ENCODE measurements at places on chromosomes 13 and 19. TPM values are rescaled to one million over a fixed set of nuclear protein-coding genes. Genes with fewer than 3 reads are reported as not detected.
A peak's percentile ranks its signal among the peaks of the same experiment; 100 is the strongest.

CHERP gene
- 25.4 TPM for total RNA-seq

PRTN3 gene
- not detected for total RNA-seq

ZNF567 gene
- 3.8 TPM for total RNA-seq

OR7D2 gene
- 0.21 TPM for total RNA-seq

SIGLEC11 gene
- 1.3 TPM for total RNA-seq

COX7A1 gene
- 1,384 TPM for total RNA-seq

DOCK6 gene
- 37.5 TPM for total RNA-seq

DMKN gene
- 7.5 TPM for total RNA-seq

ZNF578 gene
- 2.2 TPM for total RNA-seq

UBE2L5 gene
- total RNA-seq: not detected

DNA sequence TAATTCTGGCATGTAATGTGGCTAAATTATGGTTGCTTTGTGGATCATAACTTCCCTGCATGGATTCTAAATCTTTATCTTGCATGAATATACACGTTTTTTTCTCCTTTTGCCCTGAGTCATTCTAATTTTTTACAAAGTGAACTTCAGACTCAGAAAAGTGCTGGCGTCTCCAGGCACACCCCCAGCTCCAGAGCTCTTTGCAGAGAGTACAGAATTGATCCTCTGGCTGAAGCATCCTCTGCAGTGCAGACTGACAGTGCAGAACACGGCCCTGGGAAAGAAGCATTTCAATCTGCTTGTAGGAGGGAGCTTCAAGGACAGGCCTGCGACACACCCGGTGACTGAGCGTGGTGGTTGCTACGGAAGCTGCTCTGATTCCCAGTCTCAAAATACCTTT, 228.1 kb downstream of the FGF9 start:
- no peak for DNase-seq

DNA sequence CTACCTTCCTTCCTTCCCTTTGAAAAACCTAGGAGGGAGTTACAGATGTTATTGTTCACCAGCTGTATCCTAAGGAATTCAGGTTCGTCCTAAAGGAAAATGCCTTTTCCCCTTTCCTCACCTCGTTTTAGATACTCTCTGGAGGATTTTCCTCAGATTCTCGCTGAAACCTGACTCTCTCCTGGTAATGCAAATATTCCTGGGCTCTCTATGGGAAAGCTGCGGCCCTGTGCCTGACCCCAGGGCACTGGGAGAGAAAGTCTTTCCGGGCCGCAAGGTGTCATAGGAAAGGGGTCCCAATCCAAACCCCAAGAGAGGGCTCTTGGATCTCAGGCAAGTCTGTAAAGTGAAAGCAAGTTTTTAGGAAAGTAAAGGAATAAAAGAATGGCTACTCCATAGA, 13.1 kb upstream of the OR1M1 start:
- DNase-seq: no peak

- no peak for DNase-seq
Observed at GRCh38 chr19:5693195-5694166, 3.4 kb downstream of the RPL36 start.

GRCh38 chr13:73751290-73751689, 382.9 kb downstream of the KLF12 start:
- no peak for DNase-seq

- peak; percentile 98 for DNase-seq
Observed at GRCh38 chr19:56838909-56839651, 1.4 kb downstream of the PEG3 start.

GRCh38 chr13:113528813-113529180, 38.3 kb upstream of the DCUN1D2 start:
- DNase-seq: no peak

- no peak for DNase-seq
Observed at GRCh38 chr13:105612541-105612940, 922.9 kb downstream of the EFNB2 start.

GRCh38 chr19:55535173-55535964, 1.6 kb downstream of the SBK2 start:
- no peak for DNase-seq

- no peak for DNase-seq
Observed at GRCh38 chr13:81957121-81957520, 1616.2 kb upstream of the SPRY2 start.

DNA sequence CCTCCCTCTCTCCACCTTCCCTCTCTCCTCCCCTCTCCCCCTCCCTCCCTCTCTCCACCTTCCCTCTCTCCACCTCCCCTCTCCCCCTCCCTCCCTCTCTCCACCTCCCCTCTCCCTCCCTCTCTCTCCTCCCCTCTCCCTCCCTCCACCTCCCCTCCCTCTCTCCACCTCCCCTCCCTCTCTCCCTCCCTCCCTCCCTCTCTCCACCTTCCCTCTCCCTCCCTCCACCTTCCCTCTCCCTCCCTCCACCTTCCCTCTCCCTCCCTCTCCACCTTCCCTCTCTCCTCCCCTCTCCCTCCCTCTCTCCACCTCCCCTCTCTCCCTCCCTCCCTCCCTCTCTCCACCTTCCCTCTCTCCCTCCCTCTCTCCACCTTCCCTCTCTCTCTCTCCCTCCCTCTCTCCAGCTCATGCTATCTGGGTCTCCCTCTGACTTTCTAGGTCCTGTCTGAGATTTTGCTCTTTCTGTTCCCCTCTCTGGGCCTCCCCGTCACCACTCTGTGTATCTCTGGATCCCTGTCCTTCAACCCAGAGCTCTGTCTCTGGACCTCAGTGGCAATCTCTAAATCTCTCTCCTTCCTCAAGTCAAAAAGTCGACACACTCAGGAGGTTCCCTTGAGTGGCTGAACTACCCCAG, 3.5 kb upstream of the CNOT3 start:
- no peak for DNase-seq

DNA sequence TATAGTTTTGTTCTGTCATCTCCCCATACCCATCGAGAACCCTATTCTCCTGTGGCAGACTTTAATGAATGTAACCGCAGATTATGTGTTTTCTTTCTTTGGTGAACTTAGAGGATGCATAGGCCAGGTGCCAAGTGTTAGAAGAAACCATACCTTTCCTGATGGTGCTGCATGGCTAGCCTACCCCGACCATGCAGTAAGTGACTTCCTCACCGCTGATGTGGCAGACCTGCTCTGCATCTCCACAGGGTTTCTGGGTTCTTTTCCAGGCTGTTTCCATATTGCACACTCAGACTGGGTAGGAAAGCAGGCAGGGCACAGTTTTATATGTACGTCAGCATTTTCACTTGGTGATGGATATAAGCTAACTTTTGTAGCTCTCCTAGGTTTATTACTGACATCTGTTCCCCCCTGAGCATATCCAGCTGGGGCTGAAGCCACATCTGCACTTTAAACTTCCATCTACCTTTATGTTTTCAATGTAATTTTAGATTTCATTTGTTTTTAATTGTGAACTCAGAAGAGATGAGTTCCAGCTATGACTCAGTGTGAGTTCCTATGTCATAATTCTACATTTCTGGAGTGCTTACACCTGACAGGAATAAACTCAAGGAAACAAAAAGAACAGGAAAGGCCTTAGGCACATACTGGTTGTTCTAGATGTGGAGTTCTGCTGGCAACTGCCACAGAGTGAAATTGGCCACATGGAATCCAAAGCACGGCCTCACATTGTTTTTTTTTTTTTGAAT, 42.3 kb downstream of the LRCH1 start:
- DNase-seq: no peak

- no peak for DNase-seq
Observed at GRCh38 chr13:98216711-98217285, 39.7 kb upstream of the RNF113B start.

DNA sequence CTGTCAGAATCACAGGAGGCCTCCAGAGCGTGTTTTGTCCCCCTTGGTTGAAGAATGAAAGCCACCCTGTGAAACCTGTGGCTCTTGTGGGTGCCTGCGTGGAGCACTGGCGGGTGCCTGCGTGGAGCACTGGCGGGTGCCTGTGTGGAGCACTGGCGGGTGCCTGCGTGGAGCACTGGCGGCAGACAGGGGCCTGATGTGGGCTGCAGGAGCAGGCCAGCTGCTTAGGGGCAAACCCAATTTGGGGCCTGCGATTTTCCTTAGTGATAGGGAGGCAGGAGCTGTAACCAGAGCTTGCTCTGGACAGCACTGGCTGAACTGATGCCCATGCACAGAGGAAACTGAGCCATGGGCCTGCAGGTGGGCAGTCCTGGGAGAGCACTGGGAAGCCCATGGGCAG, 24.3 kb downstream of the ARHGEF7 start:
- no peak for DNase-seq

DNA sequence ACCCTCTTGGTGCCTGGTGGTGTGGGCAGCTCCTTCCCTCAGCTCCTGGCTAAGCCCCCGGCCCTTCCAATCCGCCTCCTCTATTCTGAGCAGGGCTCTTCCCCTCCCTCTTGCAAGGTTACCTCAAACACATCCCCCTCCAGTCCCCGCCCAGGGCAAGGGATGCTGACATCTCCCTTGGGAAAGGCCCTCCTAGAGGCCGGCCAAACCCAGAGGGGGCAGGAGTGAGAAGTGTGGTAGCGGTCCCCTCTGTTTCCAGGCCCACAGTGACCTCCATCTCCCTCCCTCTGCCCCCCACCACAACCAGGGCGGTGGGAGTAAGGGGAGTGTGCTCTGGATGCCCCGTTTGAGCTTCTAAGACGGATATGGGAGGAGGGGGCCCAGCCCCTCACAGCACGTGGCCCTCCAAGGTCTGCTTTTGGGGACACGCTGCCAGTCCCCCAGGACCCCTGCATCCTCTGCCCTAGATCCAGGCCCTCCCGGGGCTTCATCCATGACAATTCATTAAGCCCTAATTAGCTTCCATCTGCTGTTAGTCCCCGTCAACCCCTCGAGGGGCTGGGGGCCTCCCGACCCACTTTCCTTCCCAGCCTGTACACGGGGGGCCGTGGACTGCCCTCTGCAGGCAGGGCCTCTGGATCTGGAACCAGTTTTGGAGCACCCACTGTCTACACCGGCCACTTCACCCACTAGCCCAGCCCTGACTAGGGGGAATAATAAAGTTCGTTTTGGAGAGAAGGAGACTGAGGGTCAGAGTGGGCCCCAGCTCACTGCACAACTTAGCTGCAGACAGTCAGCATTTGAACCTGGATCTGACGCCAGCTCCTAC, 2.3 kb downstream of the LINGO3 start:
- no peak for DNase-seq

DNA sequence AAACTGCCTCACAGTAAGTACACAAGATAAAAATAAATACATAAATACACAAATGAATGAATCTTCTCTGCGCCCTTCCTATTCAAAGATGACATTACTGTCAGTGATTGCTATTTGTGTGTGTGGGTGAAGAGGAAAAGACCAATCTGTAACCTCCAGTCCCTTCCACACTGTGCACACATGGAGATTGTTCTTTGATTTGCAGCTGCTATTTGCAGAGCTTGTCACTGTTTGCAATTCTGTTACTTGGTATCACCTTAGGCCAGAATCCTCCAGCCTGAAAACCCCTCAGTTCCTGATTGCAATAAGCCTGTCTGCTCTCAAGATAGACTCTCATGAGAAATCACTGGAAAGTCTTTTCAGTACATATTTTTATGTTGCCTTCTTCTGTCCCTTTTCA, 1314.9 kb downstream of the PCDH9 start:
- no peak for DNase-seq

DNA sequence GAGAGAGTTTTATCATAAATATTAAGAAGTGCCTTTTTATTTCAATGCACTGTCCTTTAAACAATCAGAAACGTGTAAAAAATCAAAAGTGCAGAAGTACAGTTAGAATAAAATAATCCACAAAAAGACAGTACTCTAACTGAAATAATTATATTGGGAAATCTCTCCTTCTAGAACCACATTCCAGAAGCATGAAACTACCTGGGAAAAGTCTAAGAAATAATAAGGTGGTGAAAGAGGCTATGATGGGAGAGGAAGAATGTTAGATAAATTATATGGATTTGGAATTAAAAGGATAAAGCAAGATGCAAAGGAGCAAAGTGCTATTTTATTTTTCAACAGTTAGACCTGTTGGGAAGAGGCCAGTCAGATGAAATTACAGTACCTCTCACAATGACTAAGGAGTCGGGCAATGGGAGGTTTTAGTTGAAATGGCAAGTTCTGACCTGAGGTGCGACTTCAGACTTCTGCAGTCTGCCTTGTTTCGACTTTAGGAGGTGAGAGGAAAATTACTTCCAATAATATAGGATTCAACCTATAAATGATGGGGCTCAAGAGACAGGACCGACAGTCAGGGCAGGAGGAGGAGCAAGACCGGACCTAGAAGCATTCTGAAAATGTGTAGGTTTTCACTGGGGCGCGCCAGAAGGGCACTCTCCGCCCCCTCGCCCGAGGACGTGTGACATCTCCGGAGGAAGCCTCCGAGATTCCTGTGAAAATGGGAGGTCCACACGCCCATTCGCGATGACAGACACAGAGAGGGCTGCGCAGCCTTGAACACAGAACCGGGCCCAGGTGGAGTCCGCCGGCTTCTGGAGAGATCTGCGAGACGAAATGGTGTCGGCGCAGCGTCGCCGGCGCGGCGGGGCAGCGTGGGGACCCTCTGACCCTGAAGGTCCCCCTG, 717 bp downstream of the SPRYD7 start:
- peak; percentile 51 for DNase-seq

- DNase-seq: no peak
Observed at GRCh38 chr13:27607125-27607524, 13.2 kb downstream of the LNX2 start.

GRCh38 chr13:85525411-85525810, 273.8 kb downstream of the SLITRK6 start:
- DNase-seq: no peak

DNA sequence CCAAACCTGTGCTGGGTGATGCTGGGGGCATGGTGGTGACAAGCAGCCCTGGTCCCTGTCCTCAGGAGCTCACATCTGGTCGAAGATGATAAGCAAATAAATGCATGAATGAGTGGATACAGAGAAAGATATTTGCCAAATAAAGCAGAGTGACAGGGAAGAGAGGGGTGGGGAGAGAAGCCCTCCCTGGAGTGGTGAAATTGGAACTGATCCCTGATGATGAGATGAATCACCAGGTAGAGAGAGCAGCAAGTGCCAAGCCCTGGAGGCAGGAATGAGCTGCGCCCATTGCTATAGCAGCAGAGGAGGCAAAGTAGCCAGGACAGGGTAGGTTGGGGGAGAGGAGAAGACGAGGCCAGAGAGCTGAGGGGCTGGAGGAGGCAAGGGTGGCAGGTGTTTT, 13.7 kb downstream of the FXYD5 start:
- DNase-seq: no peak

GRCh38 chr19:2690856-2691255, 11.6 kb downstream of the GNG7 start:
- no peak for DNase-seq

DNA sequence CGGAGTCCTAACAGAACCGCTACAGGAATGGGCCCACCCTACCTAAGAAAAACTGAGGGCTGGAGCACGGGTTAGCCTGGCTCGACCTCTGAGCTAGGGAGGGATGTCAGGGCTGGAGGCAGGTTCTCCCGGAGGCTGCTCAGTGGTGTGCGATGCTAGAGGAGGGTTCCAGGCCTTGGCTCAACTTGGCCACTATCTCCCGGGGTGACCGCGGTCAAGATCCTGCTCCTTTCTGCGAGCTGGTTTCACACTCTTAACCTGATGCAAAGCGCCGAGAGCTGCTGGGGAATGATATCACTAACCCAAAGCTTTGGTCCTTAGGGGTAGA, 301 bp downstream of the POP4 start:
- no peak for DNase-seq

DNA sequence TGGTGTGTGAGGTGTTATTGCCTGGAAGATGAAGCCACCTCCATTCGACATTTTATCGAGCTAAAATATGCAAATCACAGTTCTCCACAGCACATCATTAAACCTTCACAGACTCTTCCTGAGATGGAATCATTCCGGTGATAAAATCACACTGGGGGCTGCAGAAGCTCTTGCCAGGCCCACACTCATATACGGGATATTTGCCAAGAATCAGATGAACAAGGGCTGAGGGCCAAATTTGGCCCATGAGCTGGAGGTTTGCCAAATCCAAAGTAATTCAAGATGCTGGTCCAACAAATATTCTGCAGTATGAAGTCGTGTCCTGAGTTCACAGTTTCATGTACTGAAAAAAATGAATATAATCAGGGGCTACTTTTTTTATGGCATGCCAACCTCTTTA, 16.7 kb upstream of the RXFP2 start:
- DNase-seq: no peak
